ENCODE measurements at places on chromosomes 4 and X. TPM values are rescaled to one million over a fixed set of nuclear protein-coding genes. Genes with fewer than 3 reads are reported as not detected.

DNA sequence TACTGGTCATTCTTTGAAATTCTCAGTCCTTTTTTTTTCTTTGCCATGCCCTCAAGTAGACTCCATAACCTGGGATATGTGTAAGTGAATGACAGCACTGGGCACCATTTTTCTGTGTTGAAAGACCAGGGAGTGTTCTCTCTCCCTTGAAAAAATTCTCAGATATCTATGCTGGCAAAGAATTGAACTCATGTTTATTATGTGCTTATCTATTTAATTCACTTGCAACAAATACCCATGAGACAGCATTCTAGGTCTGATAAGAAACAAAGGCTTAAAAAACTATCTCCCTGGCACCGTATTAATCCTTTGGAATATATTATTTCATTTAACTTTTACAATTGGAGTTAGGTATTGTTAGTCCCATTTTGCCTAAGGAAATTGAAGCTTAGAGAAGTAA is 36.7 kb downstream of the LARP7 start:
- DNase-seq, result no peak

DNA sequence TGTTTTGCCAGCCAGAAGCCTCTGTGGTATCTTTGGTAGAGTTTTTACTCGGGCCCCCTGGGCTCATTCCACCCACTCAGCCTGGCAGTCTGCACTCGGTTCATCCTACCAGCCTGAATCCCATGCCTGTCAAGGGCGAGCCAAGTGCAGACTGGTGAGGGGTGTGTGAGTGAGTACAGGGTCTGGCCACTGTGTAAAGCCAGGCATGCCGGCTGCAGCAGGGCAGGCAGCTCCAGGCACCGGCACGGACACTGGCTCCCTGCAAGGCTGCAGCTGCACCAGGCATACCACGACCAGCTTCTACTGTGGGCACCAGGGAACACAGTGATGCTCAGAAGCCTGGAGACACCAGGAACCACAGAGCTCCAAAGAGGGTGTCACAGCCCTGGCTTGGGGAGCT is 194.0 kb upstream of the GALNT7 start:
- no peak for DNase-seq

Gene TMEM35A
- 8.1 TPM for polyA plus RNA-seq

Gene TEX13D
- polyA plus RNA-seq, result not detected

Gene ANXA3
- 44.5 TPM for polyA plus RNA-seq

Gene PLP1
- polyA plus RNA-seq, result 4.4 TPM

Gene ELF2
- 56.0 TPM for polyA plus RNA-seq

Gene CT45A8
- not detected for polyA plus RNA-seq

Gene KLB
- 0.22 TPM for polyA plus RNA-seq

All from renal cortex interstitium (tissue), 15 donors.